Stimulated activated CD4-positive, alpha-beta T cell treated with anti-CD3 and anti-CD28 coated beads, Interleukin-15, amount 100 ng/mL, for 1 hour (primary cell): ENCODE measurements at places on chromosomes 5 and 9.

DNA sequence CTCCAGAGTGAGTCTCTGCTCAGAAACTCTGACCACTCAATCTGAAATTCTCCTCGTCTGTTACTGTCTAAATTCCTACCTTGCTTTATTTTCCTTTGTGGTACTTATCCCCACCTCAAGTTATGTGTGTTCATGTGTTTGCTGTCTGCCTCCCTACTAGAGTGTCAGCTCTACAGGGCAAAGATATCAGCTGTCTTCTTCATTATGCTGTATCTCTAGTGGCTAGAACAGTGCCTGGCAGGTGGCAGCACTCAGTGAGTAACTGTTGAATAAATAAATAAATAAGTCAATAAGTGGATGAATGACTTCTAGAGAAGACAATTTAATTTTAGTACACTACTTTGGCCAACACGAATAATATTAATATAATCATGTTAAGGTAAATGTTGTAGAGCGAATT, 92.3 kb downstream of the BOD1 start:
- no peak for DNase-seq

GRCh38 chr5:68225188-68225910, 9.8 kb downstream of the PIK3R1 start:
- no peak for DNase-seq

GRCh38 chr9:2872250-2872930, 28.5 kb upstream of the PUM3 start:
- DNase-seq = no peak

DNA sequence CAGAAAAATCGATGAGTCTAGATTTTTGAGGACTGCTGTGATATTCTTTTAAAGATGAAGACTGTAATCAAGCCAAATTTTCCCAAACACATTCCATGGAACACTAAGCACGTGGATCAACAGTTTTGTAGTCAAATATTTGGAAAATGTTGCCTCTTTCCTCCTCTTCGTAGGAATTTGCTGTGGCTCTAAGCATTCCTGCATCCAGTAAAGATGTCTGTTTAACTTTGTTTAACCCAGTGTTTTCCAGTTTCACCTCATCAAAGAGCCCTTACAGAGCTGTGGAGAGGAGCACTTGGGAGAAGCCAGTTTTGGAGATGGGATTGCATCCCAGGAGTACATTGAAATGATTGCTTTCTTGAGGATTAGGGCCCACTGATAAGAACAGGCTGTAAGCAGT, 58.9 kb downstream of the INSYN2B start:
- DNase-seq = no peak

DNA sequence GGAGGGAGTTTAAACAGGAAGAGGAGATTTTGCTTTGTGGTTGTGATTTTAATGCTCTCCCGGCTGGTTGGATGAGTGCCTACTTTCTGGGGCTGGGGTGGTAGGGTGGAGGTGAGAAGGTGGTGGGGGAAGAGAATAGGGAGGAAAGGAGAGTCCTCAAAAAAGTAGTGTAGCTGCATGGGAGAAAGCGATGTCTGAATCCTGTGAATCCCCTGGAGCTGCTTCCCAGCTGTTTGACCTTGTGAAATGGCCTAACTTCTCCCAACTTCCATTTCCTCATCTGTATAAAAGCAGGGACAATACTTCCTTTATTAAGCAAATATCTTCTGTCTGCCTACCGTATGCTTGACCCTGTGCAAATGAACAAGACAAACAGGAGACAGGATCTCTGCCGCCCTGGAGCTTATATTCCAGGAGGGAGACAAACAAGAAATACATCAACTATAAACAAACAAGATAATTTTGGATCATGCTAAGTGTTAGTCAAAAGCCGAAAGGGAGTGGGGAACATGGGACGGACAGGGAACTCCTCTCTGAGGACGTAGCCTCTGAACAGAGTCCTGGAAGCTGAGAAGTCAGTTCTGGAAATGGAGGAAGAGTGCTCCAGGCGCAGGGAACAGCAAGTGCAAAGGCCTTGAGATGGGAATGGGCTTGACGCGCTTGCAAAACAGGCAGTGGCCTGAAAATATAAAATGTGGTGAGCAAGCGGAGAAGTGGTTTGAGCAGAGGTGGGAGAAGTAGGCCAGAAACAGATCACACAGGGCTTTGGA, 103.5 kb downstream of the SPRY4 start:
- DNase-seq = no peak

DNA sequence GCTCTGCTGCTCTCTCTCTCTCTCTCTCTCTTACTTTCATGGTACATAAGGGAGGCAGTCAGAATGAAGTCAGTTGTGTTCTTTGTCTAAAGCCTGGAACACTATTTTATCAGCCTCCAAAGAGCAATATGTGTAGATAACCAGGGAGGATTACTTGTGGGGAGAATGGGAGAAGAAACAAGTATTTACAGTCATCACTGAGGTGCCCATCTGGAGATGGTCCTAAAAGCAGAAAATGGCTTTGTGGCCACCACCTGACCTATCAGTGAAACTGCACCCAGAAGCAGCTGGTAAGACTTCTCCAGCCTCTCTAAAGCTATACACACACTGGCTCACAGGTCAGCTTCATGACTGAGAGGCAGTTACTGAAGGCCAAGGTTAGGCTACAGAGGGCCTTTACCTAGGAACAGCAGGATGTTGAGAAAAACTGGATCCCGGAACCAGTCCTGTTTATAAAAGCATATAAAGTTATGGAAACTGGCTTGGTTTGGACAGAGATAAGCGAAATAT, 75.1 kb downstream of the MRPS27 start:
- DNase-seq = no peak

- no peak for DNase-seq
Observed at GRCh38 chr9:133372144-133372543, 3.7 kb downstream of the SURF4 start.

DNA sequence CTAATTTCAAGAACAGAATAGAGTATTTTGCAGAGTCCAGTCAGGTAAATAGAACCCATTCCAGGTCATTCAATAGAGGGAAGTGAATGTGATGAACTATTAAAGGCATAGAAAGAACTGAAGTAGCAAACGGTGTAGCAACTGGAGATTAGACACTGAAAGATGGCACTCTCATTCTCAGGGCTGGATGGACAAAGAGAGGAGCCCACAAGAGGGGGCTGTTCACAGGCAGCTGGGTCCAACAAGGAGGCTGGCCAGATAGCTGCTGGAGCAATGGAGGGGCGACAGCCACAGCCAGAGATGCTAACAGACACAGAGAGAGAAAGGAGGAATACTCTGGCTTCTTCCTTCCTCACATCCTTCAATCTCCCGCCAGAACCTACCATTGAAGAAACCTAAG, 93.1 kb upstream of the SMARCA2 start:
- no peak for DNase-seq

- no peak for DNase-seq
Observed at GRCh38 chr9:31840702-31841101, 543.7 kb upstream of the ACO1 start.
